ENCODE measurements at places on chromosomes 6 and 20.

DNA sequence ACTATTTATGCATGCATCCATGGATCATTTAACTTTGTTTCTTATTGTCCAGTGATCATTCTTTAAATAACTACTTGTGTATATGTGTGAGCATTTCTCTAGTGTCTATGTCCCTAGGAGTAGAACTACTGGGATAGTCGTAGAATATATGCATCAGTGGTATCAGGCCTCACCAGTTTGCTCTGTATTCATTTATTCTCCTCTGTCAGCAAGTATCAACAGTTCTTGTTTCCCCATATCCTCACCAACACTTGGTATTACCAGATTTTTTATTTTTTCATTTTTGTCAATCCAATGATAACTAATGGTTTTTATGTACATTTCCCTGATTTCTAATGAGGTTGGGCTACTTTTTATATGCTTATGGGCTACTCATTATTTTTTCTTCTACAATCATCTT is 27.9 kb downstream of the CTNNBL1 start:
- DNase-seq = no peak

DNA sequence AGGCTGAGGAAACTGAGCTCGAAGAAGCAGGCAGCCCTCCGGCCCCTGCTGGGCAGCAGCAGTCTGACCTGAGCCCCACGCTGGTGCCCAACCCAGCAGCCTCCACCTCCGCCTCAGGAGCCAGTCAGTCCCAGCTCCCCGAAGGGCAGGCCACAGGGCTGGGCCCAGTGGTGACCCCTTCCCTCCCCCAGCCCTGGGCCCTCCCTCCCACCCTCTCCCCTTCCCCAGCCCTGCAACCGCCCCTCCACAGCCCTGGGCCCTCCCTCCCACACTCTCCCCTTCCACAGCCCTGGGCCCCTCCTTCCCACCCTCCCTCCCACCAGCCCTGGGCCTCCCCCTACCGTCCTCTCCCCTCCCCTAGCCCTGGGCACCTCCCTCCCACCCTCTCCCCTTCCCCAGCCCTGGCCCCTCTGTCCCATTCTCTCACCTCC is 115.0 kb downstream of the TAF4 start:
- DNase-seq = no peak

DNA sequence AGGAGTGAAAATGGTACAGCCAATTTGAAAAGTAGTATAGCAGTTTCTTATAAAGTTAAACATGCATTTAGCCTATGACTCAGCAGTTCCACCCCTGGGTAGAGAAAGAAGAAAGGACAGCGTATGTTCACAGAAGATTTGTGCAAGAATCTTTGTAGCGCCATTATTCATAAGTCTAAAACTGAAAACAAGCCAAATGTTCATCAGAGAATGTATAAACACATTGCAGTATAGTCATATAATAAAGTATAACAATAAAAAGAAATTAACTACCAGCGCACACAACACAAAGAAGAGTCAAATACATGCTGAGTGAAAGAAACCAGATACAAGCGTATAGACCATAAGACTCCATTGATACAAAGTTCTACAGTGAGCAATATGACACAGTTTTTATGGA is 294.0 kb downstream of the SAMD5 start:
- DNase-seq = no peak

- no peak for DNase-seq
Measured at GRCh38 chr20:35007413-35007812, 51.7 kb downstream of the MYH7B start.

- no peak for DNase-seq
Measured at GRCh38 chr20:10537850-10538480, 102.9 kb downstream of the SLX4IP start.

GRCh38 chr20:32168184-32168910 is 39.2 kb downstream of the PLAGL2 start:
- DNase-seq = no peak

- no peak for DNase-seq
Measured at GRCh38 chr6:138258991-138259390, 40.7 kb upstream of the PBOV1 start.

GRCh38 chr6:106377061-106377540 is 16.6 kb downstream of the CRYBG1 start:
- no peak for DNase-seq

- no peak for DNase-seq
Measured at GRCh38 chr6:91482498-91482897, 895.6 kb upstream of the MAP3K7 start.

- DNase-seq = peak; percentile 19
Measured at GRCh38 chr20:47258745-47259695, 97.5 kb downstream of the ZMYND8 start.

DNA sequence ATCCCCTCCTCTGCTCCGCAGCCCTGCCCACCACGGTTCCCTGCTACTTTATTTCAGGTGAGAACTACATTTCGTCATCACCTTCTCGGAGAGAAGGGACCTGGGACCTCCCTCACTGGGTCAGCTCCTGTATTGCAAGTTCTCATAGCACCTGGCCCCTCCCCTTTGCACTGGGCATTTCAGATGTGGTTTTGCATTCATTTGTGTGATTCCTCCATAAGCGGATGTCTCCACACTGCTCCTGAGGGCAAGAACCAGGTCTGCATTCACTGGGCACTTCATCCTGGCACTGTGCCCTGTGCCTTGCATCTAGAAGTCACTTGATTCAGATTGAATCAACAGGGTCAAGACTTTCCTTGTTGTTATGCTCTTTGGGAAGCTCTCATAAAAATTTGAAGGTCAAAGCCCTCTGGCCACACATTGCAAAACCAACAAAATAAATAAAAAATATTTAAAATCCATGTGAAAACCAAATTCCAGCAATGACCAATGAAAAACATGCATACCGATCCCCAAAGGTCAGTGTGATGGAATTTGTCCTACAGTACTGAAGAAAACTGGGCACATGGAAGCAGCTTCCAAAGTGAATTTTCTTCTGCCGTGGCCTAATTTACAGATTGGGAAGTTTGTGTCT is 89.1 kb upstream of the F13A1 start:
- no peak for DNase-seq

- no peak for DNase-seq
Measured at GRCh38 chr20:48690888-48691287, 136.9 kb downstream of the PREX1 start.

DNA sequence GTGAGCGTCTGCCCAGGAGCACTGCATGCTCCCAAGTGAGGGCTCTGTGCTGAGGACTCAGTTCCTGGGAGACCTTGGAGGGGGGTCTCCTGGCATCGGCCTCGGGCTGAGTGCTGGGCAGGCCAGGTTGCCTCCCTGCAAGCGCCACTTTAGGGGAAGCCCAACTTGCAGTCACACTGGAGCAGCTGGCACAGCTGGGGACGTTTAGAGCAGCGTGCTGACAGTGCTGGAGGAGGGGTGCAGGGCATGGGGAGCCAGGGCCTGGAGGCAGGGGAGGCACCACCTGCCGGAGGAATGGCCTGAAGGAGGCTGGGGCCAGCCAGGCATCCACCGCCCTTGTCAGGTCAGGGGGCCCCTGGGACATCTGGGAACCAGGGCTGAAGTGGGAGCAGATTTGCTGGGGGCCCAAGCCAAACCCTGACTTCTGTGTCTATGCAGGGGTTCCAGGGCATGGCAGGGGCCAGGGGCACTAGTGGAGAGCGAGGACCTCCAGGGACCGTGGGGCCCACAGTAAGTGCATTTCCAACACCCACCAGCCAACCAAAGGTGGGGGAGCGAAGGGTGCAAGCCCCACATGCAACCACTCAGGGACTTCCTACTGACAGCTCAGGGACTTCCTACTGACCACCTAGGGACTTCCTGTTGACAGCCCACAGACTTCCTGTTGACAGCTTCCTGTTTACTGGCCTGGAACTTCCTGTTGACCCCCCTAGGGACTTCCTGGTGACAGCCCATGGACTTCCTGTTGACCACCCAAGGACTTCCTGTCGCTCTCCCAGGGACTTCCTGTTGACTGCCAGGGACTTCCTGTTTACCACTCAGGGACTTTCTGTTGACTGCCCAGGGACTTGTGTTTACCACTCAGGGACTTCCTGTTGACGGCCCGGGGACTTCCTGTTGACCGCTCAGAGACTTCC is 33.6 kb downstream of the COL20A1 start:
- DNase-seq = no peak

DNA sequence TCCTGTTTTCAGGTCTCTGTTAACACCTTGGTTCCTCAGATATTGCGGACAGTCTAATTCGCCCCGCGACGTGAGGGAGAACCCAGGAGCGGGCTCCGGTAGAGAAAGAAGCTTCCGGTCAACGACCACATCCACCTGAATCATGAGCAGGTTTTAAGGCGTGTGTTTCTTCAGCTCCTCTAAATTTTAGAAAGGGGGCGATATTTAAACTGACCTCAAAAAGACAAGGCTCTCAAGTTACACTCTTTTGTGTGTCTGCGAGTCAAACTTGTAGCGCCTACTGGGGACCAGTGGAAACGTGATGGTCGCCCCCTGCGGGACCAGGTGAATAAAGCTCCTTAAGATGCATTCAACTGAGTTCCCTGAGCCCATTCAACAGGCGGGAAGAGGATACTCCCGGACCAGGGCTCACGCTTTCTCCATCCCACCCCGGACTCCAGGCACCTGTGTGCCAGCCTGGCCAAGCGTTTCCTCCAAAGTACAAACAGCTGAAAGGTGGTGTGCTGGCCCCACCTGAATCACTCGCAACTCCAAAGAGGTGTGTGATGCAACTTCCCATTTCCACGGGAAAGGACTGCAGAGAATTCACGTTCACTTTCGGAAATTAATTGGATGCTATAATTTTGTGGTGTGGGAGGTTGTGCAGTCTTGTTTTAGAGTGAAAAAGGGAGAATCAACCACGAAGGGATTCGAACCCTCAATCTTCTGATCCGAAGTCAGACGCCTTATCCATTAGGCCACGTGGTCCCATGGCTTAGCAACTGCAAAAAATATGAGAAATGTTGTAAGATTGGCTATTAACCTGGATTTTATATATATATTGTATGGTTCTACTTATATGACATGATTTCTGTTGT is 17.0 kb downstream of the GPX5 start:
- peak; percentile 18 for DNase-seq

DNA sequence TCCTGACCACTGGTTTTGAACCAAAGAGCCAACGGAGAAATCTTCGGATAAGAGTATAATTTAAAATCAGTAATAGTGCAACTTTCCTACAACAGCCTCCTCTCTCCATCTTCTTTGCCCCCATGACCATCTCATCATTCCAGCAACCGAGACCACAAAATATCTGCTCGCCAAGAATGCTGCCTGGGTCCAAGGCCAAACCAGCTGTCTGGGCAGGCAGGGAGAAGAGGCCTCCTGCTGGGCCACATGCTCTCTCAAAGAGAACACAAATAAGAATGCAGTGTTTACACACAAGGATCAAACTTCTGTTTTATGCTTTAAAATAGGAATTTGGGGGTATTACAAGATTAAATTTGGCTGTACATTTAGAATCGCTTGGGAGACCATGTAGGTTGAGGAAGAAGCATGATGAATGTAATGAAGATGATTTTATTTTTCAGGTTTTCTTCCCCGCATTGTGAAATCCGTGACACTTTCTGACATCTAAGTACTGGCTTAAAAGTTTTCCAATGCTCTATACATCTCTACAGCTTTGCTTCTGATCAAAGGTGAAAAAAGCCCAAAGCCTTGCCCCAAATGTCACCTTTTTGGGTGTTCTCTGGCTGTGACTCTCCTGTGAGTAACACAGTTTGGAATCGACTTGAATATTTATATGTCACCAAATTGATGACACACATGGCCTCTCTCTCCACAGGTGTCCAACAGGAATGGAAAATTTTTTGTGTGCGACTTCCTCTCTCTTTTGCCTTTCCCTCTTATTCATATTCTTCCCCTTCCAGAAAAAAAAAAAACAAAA is 79.4 kb upstream of the PROKR2 start:
- no peak for DNase-seq

GRCh38 chr20:4053071-4053919 is 37.9 kb upstream of the RNF24 start:
- DNase-seq = no peak

DNA sequence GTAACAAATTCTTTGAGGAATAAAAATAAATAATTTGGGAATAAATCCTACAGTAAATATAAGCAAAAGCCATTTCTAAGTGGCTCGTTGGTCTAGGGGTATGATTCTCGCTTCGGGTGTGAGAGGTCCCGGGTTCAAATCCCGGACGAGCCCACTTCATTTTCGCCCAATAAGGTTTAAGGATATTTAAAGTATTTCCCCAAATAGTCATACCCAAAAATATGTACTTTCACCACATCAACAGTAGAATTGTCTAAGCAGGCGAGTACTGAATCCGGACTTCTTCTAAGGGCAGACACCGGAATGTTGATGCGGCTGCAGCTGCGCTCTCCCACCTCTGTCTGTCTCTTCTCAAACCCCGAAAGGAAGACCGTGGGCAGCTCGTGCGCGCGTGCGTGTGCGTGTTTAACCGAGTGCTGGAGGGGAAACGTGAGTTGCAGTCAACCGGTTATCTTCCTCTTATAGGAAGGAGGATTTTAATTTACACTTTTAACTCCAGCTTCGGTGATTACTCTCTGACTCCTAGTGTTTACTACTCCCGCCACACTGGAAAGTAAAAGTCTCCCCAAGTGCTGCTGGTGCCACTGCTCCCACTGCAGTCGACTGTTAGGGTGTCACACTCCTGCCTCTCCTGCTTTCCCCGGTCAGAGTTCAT is 155.7 kb upstream of the PRSS16 start:
- DNase-seq = no peak

- DNase-seq = no peak
Measured at GRCh38 chr6:68313911-68314310, 321.2 kb upstream of the ADGRB3 start.

DNA sequence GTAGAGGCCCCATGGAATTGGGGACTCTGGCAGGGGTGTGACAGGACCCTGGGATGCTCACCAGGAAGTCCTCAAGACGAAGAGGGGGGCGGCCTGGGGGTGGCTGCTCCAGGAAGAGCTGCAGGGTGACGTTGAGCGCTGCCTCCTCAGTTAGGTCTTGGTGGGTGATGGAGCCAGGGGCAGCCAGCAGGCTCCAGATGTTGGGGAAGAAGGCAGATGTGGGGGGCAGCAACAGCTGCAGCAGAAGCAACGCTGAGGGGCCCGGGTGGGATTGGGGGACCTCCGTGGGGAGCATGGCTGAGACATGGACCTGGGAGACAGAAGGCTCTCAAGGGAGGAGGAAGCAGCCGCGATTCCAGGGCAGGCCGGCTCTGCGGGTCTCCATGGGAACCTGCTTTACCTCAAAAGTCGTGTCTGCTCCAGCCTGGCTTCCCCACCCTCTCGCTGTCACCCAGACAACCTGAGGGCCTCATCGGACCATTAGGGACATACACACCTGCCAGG is 591 bp downstream of the VWA7 start:
- DNase-seq = no peak

Measured in memory B cell (primary cell).